ENCODE measurements at places on chromosomes 5 and 9.

- DNase-seq = no peak
Measured at GRCh38 chr9:121887553-121888437, 205.3 kb downstream of the TTLL11 start.

DNA sequence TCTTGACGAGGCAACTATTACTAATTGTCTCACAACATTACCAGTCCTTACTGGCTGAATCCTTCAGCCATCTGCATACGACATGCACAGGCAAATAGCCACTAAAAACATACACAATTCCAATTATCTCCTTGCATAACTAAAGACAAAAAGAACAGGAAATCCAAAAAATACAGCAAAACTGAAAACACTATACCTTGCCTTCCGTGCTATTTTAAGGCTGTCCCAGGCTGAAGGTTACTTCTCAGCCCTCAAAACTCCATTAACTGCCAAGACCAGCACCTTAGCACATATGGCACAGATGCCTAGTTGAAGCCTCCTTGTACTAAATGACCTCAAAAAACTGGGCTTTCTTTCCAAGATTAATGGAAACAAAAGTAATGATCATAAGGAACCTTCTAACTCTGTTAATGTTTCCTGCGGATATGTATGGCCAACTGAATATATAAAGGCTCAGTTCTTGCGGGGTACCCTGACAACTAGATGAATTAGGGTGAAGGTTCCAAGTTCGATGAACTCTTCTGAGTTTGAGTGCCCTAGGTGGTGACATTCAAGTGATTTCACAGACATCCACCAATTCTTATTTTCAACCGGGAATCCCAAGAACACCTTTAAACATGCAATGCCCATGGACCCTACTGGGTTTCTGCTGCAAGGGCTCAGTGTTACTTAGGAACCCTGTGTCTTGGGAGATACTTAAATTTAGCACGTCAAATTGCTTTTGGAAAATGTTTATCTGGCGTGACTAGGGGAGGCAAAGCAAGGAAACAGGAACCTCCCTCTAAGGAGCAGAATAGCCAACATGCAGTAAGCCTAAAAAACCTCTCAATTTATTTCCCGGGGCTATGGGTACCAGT is 455.3 kb downstream of the RAB3C start:
- DNase-seq = peak; percentile 24

GRCh38 chr9:34601937-34602573 is 9.8 kb downstream of the RPP25L start:
- no peak for DNase-seq

- DNase-seq = no peak
Measured at GRCh38 chr9:82670000-82670399, 392.9 kb downstream of the RASEF start.

DNA sequence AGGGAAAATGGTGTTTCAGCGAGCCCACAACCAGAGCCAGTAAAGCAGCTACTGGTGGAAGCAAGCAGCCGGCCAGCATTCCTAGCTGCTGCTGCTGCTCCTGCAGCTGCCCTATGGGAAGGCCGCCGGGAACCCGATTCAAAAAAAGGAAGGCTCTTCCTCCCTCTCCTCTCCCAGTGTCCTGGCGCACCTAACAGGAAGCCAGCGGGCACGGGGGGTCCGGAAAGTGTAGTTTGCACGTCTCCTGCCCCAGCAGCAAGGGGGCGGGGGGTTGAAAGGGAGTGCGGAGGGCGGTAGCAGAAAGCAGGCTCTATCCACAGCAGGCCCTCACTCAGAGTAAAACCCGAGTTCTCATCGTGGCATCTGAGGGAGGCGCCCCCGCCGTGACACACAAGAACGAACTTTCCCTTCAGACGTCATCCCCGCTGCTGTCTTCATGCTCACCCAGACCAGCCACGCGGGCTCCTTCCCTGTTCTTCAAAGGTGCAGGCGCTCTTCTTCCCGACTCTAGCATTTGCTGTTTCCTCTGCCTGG is 16.5 kb downstream of the GRXCR2 start:
- DNase-seq = no peak

- DNase-seq = no peak
Measured at GRCh38 chr9:131798246-131798645, 58.4 kb upstream of the RAPGEF1 start.

- no peak for DNase-seq
Measured at GRCh38 chr5:180974612-180975315, 13.9 kb upstream of the BTNL3 start.

- DNase-seq = no peak
Measured at GRCh38 chr5:11809407-11809806, 94.8 kb downstream of the CTNND2 start.

DNA sequence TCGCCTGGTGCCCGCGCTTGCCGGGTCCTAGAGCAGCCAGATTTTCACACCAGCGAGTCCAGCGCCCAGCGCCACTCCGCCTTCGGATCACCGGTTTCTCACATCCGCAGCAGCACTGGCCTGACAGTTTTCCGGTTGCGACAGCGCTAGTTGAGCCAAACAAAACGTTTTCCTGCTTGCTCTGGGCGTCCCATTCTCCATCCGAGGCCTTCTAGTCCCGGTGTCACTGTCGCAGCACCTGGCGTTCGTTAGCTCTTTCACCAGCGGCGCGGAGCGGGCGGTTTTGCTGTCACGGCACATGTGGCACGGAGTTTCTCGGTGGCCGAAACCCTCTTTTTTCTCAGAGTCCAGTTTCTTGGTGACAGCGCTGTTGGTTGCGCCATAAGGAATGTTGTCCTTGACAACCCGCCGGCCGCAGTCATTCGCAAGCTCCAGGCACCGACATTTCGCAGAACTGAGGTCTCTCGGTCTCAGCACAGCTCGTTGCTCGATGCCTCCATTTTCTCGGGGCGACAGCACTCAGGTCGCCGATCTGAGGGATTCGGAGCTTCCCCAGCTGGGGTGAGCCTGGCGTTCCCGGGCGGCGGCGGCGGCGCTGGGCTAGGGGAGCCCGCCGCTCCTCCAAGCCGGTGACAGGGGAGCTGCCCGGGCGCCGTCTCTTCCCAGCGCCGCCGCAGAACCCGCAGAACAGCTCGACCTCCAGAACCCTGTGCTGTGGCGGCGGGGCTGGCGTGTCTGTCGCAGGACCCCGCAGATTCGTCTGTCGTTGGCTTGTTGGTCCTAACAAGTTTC is 47.8 kb downstream of the ANXA2R start:
- DNase-seq = peak; percentile 93

DNA sequence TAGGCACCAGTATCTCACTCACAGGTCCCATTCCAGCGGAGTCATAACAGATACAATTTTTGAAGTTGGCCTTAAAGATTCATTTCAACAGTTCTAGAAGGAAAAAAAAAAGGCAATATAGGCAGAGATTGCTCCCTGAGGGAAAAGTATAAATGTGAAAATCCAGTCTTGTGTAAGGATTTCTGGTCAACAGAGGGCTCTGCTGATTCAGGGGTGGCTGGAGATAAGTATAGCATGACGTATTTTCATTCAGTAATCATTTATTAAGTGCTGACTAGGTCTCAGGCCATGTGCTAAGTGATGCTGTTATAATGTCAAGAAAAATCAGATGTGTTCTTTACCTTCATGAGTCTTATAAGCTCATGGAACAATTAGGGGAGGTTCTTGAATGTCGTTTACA is 377.3 kb upstream of the MEF2C start:
- DNase-seq = no peak

DNA sequence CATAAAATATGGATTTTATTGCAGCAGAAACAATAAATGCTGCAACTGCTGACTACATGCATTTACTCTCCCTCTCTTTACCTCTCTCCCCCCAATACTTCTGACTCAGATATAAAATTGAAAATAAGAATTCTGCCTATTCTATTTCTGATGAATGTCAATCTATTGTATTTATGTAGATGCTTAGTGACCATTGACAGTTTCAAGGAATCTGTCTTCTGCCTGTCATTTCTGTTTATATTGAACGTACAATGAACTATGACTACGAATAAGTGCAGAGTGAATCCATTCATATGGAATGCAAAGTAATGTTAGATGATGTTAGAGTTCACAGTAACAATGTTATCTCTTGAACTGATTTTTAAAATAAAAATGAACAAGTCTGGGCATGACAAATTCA is 898 bp downstream of the CDH10 start:
- no peak for DNase-seq

GRCh38 chr5:78593465-78593864 is 55.1 kb downstream of the LHFPL2 start:
- no peak for DNase-seq

DNA sequence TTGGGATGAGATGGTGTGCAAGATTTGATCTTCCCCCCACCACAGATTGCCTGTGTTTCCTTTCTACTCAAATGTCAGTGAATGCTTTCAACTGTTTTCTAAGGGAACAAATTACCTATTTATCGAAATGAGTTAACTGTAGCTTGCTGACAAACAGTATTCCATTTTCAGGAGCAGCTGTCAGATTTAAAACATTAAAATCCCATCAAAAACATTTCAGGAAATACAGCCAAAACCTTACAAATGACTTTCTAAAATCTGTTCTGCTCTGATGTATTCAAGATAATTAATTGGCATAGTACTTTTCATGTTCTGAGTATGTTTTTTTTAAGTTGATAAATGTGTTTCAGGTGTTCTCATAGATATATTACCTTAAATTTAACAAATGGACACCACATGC is 158.0 kb upstream of the DMRTA1 start:
- no peak for DNase-seq
